ENCODE measurements at places on chromosomes 7 and 10.

GRCh38 chr7:12729112-12729511 lies 41.7 kb downstream of the ARL4A start:
- DNase-seq: no peak

GRCh38 chr10:24762966-24763623 lies 39.4 kb upstream of the ARHGAP21 start:
- DNase-seq: no peak

- DNase-seq: no peak
Observed at GRCh38 chr10:98272656-98273055, 4.7 kb upstream of the LOXL4 start.

DNA sequence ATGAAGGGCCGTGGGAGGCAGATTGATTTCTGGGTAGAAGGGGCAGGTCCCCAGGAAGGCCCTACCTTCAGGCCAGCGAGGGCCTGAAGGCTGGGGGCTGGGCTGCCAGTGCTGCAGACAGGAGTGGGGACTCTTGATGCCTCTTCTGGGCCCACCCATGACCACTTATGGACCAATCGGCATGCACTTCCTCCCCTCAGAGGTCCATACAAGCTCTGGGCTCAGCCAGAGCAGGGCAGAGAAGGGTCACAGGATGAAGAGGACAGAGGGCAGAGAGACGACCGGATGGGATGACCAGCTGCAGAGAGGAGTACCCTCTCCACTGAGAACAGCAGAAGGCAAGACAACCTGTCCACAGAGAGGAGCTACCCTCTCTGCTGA lies 120.1 kb downstream of the DYNC2I1 start:
- no peak for DNase-seq

- DNase-seq: no peak
Observed at GRCh38 chr7:134798155-134798554, 18.7 kb downstream of the CALD1 start.

DNA sequence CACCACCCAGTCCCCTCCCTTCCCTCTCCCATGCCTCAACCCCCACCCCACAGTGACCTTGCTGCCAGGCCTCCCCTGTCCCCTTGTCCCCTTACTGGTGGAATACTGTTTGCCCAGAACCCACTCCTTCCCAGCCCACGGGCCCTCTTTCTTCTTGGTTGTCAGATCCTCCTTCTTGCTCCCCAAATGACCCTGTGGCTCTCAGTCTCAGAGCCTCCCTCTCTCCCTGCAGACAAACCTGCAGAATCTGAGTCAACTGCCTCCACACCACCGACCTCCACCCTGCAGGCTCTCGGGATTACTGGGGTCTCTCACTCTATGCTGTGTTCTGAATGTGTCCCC lies 47.5 kb downstream of the HSPA12A start:
- DNase-seq: no peak

Measured in activated CD4-positive, alpha-beta T cell treated with anti-CD3 and anti-CD28 coated beads, Interleukin-2, Interleukin-4, amounts not matched to agents 100 ng/mL and 50 ng/mL, durations not matched to agents 16 hours and 8 hours (primary cell).